Tongue (tissue), 3 donors: ENCODE measurements at places on chromosomes 6 and 20. TPM values are rescaled to one million over a fixed set of nuclear protein-coding genes. Genes with fewer than 3 reads are reported as not detected.

DNA sequence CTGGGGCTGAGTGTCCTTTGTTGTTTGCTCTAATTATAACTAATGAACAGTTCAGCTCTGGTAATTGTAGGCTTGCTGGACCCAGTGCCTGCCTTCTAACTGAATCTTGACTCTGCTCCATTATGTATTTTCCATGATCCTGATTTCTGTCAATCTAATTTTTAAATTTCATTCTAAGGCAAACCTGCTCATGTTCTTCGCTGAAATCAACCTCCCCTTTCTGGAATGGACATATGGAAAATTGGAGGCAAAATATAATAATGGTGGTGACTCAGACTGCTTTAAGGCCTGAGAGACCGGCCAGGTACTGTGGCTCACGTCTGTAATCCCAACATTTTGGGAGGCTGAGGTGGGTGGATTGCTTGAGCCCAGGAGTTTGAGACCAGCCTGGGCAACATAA, 182.7 kb upstream of the AKAP12 start:
- peak; percentile 31 for DNase-seq

- DNase-seq = no peak
Observed at GRCh38 chr20:56157530-56158203, 90.9 kb upstream of the MC3R start.

- no peak for DNase-seq
Observed at GRCh38 chr6:21871831-21872230, 278.3 kb downstream of the SOX4 start.

GRCh38 chr20:58611236-58612030, 39.6 kb upstream of the STX16 start:
- DNase-seq = no peak

- DNase-seq = no peak
Observed at GRCh38 chr20:2131366-2131765, 29.7 kb downstream of the STK35 start.

DNA sequence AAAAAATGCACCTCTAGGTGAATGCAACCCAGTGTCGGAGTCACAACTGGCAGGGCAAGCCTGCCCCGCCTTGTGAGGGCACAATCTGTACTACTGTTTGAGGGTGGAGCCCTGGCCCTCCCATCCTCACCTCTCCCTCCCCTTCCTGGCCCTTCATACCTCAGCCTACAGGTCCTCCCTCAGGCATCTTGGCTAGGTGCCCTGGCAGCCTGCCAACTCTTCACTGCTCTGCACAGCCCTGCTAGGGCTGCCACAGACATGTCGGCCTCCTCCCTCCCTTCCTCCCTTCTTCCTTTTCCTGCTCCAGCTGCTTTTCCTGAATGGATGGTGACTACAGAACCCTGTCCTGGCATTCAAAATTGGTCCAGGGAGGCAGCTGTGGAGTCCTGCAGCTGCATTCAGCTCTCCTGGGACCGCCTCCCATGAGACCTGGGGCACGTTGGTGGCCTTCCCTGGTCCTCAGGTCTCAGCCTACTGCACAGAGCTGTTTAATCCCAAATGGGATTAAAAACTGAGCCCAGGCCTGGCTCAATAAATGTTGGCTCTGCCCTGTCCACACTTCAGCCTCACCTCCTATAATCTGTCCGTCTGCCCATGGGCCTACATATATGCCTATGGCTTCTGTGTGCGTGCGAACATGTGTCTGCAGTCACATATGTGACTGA, 52.7 kb downstream of the CDH22 start:
- peak; percentile 45 for DNase-seq

DNA sequence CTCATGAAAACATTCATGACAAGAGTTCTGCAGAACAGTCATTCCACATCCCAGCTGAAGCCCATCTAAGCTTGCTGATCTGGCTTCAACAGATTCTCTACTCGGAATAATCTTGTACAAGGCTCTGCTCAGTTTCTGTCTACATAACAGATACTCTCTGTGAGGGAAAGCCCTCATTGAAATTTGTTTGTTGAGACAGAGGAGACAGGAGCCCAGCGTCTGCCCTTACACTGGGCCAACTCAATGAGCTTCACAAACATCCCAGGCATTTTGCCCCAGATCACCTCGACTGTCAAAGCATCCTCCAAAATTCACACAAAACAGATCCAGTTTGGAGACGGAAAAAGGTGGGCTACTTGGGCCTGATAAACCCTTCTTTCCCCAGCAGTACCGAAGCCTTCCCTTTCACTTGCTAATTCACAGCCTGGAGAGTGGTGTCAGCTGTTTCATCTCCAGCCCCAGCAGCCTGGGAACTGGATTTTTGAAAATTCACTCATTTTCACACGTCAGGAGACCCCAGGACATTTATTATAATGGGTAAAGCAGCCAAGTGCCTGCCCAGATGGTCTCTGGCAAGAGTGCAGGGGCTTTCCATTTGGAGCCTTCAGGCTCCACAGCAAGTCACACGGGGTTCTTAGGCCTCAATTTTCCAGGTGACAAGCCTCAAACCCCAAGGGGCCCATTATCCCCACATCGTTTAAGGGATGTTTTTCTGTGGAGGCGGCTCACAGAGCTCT, 7.3 kb downstream of the CCDC167 start:
- no peak for DNase-seq

PM20D2 gene
- 105 TPM for total RNA-seq

ROS1 gene
- total RNA-seq = 0.92 TPM

PTCHD4 gene
- total RNA-seq = 1.4 TPM

ASIP gene
- not detected for total RNA-seq
